T-helper 2 cell (primary cell): ENCODE measurements at places on chromosomes 13 and 19.

GRCh38 chr19:38049105-38049649 is 142.2 kb downstream of the SIPA1L3 start:
- DNase-seq = peak; percentile 89

DNA sequence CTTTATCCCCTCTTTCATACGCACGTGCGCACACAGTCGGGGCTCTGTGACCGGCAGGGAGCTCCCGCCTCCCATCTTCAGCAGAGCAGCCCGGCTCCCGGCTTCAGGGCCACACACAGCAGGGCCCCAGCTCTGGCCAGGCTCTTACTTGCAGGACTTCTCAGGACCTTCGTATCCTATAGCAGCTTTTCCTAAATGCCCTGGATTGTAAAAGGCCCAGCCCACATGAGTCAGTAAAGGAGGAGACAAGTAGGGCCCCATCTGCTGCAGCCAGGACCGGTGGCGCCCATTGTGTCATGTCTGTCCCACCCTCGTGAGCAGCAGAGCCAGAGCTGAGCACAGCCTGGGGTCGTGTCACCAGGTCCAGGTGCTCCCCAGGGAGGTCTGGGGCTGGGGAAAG is 107.6 kb upstream of the VSTM2B start:
- no peak for DNase-seq

GRCh38 chr19:3623716-3624115 is 2.9 kb downstream of the CACTIN start:
- no peak for DNase-seq

DNA sequence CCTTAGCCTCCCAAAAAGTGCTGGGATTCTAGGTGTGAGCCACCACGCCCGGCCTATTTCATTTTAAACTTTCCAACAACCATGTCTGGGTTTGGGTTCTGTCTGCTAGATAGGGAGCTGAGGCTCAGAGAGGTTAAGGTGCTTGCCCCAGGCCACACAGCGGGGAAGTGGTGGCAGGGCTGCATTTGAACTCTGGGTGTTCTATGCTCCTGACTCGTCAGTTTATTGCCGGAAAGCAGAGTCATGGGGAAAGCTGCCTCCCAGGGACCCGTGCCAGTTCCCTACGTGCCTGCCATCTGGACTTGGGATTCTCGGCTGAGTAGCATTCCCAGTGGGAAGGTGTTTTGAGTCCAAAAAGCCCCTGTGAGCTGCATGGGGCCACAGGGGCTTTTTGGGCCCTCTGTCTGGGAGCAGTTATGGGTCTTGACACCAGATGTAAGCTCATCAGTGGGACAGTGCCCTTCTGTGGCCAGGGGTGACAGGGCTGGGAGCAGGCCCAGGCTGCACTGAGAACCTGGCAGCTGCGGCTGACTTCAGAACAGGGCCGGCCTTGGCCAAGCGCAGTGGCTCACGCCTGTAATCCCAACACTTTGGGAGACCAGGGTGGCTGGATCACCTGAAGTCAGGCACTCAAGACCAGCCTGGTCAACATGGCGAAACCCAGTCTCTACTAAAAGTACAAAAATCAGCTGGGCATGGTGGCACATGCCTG is 10.9 kb downstream of the RFX1 start:
- DNase-seq = no peak

DNA sequence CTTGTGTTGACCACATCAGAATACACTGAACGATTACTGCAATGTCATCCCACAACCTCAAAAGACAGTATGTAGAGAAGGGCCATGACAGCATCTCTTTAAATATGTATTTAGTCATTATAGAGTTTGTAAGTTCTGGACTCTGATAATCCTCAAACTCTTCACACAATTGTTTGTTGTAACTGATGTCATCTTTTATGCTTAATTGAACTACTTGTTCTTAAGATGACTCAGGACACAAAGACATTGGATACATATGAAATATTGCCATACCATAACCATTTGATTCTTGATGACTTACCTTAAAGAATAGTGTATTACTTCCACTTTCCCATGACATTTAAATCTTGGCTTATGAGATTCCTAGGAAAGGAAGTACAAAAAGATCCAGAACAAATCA is 347.6 kb downstream of the KLF5 start:
- DNase-seq = no peak

DNA sequence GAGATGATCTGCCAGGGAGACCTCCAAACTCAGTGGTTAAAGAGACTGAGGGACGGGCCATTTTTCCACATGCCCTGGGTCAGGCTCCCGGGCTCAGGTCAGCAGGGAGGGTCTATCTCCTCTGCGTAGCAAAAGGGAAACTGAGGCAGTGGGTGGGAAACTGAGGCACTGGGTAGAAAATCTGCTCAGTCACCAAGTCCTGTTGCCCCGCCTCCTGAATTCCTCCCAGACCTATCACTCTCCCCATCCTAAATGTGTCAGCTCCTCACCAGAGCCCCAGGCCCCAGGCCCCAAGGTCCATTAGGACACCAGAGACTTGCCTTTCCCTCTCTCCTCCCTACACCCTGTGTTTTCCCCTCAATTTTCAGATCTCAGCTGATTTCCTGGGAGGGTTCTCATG is 2.4 kb downstream of the CD320 start:
- no peak for DNase-seq

DNA sequence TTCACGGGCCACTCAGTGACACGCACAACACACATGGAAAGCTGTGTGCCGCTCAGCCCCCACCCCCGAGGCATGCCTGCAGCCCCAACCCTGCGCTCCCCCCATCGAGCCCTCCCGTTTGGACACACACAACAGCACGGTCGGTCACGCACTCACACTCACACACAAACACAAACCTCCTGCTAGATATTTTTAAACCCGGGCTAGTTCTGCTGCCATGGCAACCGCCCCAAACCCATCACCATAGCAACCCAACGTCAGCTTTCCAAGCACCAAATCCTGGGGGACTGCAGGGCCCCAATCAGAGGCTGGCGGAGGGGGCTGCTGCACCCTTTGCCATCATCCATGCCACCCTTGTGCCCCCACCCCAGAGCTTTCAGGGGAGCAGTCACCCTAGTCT is 2.5 kb upstream of the NOVA2 start:
- no peak for DNase-seq

- no peak for DNase-seq
These were observed 256 bp downstream of the MICOS13 start for GRCh38 chr19:5680084-5680436.

- DNase-seq = no peak
These were observed 1.5 kb downstream of the PDS5B start for GRCh38 chr13:32587811-32588170.

DNA sequence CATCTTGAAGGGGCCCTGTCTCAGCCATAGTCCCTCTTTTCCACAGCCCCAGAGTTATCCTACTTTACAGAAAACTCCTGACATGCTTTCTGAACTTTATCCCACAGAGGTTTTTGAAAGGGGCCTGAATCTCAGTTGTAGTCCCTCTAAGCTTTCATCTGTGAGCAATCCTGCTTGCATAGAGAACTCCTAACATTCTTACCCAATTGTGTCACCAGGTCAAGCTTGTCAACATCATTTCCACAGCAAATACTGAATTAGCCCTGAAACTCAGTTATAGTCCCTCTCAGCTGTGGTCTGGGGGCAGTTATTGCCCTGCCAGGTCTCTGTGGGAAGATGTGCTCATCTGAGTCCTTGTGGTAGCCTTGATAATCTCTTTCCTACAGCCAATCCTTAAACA is 2190.3 kb upstream of the PCDH20 start:
- DNase-seq = no peak

GRCh38 chr13:35255241-35255640 is 221.2 kb downstream of the MAB21L1 start:
- DNase-seq = no peak

- peak; percentile 77 for DNase-seq
These were observed 752 bp downstream of the ZMYM5 start for GRCh38 chr13:19862481-19863313.

GRCh38 chr19:50794876-50795663 is 4.9 kb downstream of the ACP4 start:
- no peak for DNase-seq

DNA sequence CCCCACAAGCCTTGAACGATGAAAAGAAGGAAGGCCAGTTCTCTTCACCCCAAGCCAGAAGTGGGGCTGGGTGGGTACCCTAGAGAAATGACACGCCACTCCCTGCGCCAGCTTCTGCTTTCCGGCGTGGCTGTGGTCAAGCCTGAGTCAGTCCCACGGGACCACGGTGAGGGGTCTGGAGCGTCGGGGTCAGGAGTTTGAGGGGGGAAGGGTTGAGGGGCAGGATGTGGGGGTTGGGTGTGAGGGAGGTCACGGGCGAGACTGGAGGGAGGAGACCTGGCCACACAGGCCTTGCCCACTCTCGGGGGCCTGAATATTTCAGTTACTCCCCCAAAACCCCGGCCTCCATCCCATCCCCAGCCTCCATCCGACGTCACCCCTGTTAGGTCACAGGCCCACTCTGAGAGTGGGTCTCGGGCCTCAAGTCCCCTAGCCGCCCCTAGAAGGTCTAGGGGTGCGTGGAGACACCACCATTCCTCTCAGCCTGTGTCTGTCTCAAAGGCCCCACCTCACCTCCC is 500 bp upstream of the IFI30 start:
- no peak for DNase-seq

- no peak for DNase-seq
These were observed 1237.7 kb upstream of the PCDH20 start for GRCh38 chr13:62653371-62653770.

GRCh38 chr19:44847144-44848035 is 1.3 kb downstream of the NECTIN2 start:
- no peak for DNase-seq

- peak; percentile 11 for DNase-seq
These were observed 441 bp upstream of the ZNF559 start for GRCh38 chr19:9323557-9323918.

GRCh38 chr13:113140677-113141600 is 17.5 kb upstream of the PROZ start:
- no peak for DNase-seq

- DNase-seq = no peak
These were observed 151.2 kb upstream of the MYO16 start for GRCh38 chr13:108478179-108478578.

DNA sequence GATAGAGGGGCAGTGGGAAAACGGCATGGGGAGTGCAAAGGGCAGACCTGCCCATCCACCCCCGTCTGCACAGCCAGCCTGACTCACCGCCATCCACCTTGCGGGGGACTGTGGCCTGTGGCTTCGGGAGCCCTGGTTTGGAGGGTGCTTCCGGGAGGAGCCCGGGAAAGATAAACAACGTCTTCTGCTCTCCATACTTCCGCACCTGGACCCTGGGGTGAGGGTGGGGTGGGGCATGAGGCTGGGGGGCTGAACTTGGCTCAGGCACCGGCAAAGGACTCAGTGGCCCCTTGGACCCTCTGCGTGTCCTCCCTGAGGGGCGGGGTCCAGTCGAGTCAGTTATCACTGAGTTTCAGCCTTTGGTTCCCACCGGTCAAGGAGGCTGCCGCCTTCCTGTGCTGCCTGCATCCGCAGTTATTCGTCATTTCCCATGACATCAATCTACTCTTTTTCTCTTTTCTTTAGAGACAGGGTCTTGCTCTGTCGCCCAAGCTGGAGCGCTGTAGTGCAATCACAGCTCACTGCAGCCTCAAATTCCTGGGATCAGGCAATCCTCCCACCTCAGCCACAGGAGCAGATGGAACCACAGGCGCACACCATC is 3.2 kb downstream of the GPR108 start:
- no peak for DNase-seq

DNA sequence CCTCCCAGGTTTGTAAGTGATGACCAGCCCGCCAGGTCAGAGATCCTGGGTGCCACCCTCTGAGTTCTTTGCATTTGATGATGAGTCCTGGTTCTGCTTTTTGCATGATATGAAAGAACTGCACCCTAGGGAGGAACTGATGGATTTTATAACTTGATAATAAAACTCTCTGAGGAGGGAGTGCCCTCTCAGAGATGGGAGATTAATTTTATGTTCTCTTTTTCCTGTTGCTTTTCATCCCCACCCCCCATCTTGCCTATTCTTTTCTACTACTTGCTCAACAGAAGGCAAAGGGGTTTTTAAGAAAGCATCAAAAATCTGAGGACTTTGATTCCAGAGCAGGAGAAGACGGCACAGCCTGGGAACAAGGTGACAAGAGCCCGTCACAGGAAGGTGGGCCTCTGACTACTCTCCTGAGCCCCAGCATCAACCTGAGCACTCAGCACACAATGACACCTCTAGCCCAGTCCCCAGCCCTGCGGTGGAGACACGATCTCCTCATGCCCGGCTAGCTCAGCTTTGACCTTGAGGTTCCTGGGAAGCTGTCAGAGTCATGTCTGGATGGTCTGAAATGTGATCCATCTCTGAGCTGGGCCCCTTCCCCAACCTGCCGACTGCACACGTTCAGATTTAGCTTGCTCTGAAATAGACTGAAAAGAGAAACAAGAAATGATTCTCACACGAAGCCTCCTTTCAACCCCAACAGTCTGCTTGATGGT is 69.1 kb downstream of the SIAH3 start:
- no peak for DNase-seq

DNA sequence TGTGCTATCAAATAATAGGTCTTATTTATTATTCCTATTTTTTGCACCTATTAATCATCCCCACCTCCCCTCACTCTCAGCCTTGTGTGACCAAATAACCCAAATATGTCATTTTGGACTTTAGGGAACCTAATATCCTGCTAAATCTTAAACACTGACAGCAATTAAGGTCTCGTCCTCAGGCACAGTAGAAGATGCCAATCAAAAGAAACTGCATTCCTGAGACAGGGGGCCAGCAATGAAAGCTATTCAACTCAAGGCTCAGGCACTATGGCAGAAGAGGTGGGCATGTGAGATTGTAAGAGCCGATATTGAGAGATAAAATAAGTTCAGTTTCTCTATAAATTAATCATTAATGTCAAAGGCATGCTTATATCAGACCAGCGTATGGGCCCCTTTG is 1437.7 kb upstream of the PCDH9 start:
- DNase-seq = no peak

GRCh38 chr19:33488826-33489225 is 32.8 kb downstream of the PEPD start:
- DNase-seq = no peak

DNA sequence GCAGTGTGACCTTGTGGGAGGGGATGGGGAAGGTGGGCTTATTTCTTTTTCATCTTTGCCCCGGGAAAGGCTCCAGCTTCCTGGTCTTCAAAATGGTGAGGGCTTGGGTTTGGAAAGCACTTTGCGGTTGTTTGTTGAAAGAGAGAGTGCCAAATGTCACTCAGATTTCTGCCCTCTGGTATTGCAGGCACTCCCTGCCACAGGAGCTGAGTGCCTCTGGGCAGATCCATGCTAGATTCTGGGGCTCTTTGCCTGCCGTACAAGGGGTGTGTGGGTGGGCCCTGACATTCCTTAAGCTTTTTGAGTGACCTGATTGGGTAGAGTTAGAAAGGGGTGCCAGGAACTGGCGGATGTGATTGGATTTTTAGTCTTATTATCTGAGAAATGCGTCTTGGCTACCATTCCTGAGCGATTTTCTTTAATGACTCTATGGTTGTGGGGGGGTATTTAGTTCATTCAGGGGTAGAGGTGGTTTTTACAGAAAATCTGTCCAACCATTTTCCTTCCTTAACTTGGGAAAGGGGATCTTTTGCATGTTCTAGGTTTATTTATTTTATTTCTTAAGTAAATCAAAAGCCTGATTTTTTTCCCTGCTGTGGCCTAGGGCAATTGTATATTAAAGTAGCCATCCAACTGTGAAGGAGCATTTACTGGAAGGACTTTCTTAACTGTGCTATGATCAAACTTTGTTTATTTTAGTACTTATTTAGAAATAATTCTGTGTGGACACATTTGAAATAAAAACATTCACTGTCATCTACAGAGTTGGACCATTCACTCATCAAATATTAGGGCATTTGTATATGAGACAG is 3.2 kb downstream of the ARHGAP35 start:
- DNase-seq = no peak

GRCh38 chr13:40665126-40666044 is 1.1 kb downstream of the FOXO1 start:
- DNase-seq = peak; percentile 74

- DNase-seq = no peak
These were observed 1.3 kb downstream of the ZNF134 start for GRCh38 chr19:57615346-57615745.
